ENCODE measurements at places on chromosomes 5 and 9.

GRCh38 chr5:176384366-176384930 is 4.0 kb downstream of the NOP16 start:
- no peak for DNase-seq

- peak; percentile 73 for DNase-seq
These were observed 31.9 kb downstream of the ANKRD33B start for GRCh38 chr5:10595672-10596309.

GRCh38 chr5:147169901-147170300 is 64.9 kb upstream of the STK32A start:
- DNase-seq = no peak

DNA sequence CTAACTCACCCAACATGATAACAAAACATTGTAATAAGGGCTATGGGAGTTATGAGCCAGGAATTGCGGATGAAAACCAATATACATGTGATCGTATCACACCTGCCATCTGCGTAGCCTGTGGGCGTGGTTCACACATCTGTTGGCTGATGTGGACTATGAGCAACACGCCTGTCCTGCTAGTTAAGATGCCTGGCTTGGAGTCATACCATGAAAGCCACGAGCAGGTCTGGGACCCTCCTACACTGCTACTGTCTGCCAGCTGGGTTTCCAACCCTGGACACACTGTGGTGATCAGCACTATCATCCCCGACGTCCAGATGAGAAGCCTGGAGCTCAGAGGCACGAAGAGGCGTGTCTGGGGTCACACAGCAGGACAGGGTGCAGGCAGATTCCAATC is 40.2 kb downstream of the STK10 start:
- no peak for DNase-seq

DNA sequence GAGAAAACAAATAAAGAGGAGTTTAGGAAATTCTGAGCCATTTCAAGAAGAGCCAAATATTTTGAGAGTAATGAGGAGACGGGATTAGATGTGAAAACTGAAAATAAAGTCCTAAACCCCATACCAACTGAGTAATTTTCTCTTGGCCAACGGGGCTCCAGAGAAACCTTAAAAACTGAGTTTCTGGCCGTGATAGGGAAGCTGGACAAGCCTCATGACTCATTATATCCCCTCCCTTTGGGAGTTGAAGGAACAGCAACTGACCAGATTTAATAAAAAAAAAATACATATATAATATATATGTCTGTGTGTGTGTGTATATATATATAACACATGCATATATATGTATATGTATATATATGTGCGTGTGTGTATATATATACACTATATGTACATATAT is 119.6 kb downstream of the PRDM9 start:
- DNase-seq = no peak

DNA sequence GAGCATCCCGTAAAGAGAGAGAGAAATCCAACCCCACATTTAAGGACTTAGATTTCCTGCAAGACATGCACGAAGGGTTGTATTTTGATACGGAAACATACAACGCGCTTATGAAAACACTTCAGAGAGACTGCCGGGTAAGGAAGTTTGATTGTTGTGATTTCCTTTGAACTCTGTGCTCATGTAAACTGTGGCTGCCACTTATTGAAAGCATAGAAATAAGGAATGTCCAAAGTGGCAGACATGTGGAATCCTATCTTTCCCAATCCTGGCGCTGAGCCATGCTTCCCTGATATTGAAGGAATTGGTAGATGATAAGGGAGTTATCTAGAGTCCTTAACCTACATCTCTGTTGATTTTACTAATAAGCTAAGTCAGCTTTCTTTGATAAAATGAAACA is 119.4 kb downstream of the PRKACG start:
- DNase-seq = no peak

All from activated effector memory CD4-positive, alpha-beta T cell treated with anti-CD3 and anti-CD28 coated beads, Interleukin-2, amount 50 U/mL, for 16 hours (primary cell).